Keratinocyte (primary cell): ENCODE measurements at places on chromosomes 6 and 20.
A peak's percentile ranks its signal among the peaks of the same experiment; 100 is the strongest.

DNA sequence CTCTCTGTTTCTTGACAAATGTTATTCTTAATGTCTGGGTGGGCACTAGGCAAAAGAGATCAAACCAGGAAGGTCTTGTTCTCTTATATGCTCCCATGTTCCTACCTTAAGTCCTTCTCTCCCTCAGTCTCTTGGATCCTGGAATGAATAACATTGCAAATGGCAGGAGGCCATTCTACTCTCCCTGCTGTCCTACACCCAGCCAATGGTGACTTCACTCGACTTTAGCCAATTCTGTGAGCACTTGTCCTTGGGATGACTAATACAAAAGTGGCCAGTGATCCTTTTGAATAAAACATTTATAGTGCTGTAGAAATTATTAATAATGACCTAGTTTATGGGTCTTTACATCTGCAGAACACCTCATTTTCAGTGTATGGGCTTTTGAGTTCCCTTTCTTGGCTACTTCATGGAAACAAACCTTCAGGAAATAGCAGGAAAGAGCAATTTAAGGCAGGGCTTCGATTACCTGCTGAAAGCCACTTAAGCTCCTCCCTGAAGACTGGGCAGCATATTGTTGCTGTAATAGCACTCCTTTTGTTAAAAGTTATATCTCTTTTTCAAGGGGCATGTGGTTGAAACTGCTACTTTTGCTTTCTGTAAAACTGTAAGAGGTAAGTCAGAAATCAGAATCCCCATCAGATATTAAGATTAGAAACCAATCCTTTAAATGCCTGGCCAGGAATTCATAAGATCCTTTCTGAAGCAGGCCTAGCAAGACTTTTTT is 10.5 kb downstream of the OTOR start:
- no peak for DNase-seq

DNA sequence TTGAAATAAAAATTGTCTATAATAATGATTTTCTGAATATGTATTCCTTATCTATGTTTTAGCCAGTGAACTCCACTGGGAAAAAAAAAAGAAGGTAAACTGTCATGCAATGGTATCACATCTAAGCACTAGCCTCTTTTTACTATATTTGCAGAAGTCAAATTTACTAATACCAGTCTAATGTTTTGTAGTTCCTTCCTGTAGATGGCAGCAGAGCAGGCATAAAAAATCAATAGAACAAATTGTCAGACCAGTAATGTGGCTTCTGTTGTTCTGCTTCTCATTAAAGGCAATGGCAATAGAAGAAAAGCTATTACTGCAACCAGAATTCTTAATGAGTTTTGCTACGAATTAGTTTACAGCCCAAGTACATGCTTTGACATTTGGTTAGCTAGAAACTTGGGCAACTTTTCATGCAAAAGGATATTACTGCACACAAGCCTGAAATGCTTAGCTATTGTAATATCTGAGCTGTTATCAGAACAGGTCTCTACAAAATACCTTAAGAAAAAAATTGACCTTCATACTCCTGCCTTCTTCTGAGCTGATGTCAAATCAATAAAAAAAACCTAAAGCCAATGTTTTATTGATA is 476.9 kb downstream of the KHDRBS2 start:
- DNase-seq: no peak

- no peak for DNase-seq
Observed at GRCh38 chr6:76888351-76888750, 574.9 kb downstream of the HTR1B start.

GRCh38 chr6:52620055-52620905 is 43.4 kb upstream of the TRAM2 start:
- no peak for DNase-seq

- no peak for DNase-seq
Observed at GRCh38 chr20:20614391-20614790, 98.1 kb downstream of the RALGAPA2 start.

DNA sequence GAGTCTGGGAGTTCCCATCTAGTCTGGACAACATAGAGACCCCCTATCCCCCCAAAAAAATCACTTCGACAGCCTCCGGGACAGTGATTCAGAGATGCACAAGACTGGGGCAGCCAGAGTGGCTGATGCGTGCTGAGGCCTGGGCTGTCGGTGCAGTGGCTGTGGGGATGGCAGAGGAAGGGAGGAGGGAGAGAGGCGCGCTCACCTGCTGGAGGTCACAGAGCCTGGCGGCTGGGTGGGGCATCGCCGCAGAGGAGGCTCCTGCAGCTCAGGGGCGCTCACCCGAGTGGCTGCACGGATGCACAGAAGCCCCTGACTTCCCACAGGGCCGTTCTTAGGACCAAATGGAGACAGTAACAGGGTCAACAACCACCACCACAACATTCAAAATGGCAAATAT is 182.8 kb downstream of the SMOC2 start:
- no peak for DNase-seq

GRCh38 chr20:4776079-4776630 is 54.4 kb downstream of the PRND start:
- DNase-seq: no peak

- DNase-seq: no peak
Observed at GRCh38 chr6:135018941-135019340, 35.7 kb downstream of the HBS1L start.

DNA sequence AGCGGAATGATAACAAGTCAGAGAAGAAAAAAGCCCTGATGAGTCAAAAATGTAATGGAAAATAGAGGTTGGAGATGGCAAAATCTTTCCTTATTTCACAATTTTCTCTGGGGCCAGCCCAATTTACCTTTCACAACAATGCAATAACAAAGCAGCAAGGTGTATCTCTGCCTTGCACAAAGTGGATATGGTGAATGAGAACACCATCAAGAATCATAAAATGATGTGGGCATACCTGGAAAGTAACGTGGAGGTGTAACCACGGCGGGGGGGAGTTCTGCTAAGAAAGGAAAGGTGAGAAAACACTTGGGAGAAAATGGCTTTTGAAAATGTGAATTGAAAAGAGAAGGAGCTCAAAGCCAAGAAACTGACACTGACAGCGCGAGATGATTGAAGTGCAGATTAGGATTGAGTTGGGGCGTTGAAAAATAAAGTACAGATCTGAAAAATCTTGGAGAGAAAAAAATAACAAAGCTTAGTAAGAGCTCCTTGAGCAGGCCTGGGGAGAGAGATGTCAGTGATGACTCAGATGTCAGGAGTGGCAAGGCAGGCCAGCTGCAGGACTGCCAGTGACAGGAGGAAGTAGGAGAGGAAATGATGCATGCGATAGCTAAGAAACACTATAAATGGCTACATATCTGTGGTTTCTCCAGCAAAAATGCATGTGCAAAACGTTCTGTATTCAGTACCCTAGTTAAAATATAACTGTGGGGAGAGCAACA is 26.2 kb downstream of the ARHGAP18 start:
- DNase-seq: peak; percentile 83

GRCh38 chr20:47770935-47771334 is 14.3 kb downstream of the SULF2 start:
- DNase-seq: no peak

DNA sequence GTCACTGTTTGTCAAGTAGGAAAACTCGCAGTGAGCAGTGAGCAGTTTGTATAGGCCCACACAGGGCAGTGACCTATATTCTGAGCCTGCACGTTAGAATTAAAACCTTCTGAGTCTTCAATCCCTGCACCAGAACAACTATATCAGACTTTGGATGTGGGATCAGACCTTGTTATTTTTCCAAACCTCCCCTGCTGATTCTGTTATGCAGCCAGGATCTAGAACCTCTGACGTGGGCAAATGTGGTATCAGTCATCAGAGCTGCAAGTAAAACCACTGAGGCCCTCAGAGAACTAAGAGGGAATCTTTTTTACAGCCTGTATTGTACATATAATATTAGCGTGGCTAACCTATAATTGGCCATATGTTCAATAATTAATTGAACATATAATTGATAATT is 32.0 kb upstream of the AKAP7 start:
- no peak for DNase-seq

- no peak for DNase-seq
Observed at GRCh38 chr20:24833592-24833991, 115.5 kb upstream of the CST7 start.
